ENCODE measurements at places on chromosomes 7 and 10.

DNA sequence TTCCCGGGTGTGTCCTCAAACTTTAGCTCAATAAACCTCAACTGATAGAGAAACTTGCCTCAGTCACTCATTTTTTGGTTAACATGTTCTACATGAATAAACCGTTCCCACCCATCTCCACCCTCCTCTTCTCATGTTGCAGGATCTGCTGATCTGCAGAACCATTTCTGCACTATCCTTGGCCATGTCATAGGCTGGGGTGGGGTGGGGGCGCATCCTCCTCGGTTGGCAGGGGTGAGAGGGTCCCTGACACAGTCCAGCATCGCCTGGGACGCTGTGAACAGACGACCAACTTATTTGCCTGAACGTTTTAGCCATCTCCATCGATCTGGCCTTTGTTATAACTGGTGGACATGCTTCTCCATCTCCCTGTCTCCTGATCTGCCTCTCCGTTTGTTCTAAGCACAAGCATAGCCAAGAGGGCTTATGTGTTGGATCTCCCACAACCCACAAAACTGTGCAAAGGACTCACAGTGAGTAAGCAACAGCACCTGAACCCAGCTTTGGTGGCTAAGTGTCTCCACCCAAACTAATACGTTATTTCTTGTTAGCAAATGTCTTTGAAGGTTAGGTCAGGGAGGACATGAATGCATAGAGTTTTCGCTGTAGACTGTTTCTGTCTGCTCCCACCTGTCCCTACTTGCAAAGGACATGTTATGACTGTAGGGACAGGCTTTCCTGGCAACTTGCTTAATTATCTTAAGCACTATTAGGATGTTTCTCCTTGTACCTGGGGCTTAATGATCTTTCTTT lies 51.7 kb downstream of the PRKCQ start:
- DNase-seq = no peak

DNA sequence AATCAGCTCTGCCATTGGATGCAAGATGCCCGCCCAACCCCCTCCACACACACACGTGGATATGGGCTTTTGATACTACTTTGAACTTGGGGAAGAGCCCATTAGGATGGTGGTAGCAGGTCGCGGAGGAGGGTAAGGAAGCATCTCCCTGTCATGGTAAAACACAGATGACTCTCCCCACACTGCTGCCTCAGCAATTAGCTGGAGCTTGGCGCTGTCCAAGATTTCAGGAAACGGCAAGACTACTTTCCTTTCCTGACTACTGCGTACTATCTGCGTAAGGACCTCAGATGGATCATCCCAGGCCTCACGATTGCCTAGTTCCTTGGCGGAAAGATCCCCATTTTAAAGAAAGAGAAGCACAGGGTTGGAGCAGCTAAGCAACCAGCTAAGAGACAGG lies 134.3 kb downstream of the C10orf90 start:
- peak; percentile 20 for DNase-seq

GRCh38 chr10:78602201-78602932 lies 466.4 kb upstream of the ZMIZ1 start:
- DNase-seq = no peak

- DNase-seq = no peak
These were observed 235.5 kb downstream of the SEMA3E start for GRCh38 chr7:83413424-83413823.

- DNase-seq = no peak
These were observed 227.1 kb downstream of the ADRA2A start for GRCh38 chr10:111303887-111304286.

DNA sequence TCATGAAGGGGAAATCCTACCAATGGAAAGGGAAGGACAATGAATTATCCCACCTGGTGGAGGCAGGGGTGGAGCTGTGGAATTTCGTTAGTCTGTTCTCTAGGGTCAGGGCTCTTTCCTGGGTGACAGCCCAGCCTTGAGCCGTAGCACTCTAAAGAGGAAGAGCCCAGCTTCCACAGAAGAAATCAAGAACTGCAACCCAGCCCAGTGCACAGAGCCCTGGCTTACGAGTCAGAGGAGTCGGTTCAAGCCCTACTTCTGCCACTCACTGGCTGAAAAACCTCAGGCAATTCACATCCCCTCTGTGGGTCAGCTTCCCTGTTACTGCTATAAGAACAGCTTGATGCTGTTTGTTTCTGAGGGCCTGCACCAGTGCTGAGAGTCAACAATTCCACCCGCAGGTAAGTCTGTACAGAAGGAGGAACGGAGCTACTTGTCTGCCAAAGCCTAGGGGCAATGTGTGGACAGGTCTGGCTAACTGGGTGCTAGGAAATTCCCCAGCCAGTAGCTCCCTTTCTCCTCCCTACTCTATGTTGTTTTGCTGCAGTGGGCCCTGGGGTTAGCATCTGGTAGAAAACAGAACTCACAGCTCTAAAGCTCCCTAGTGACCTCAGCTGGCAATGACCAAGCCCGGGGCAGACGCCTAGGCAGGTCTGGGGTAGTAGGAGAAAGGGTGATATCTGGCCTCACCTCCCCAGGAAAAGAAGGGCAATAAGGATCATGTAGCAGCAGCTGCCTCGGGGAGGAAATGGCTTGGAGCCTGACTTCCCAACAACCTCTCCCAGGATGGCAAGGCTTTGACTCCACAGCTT lies 3.3 kb downstream of the AVPI1 start:
- DNase-seq = no peak

DNA sequence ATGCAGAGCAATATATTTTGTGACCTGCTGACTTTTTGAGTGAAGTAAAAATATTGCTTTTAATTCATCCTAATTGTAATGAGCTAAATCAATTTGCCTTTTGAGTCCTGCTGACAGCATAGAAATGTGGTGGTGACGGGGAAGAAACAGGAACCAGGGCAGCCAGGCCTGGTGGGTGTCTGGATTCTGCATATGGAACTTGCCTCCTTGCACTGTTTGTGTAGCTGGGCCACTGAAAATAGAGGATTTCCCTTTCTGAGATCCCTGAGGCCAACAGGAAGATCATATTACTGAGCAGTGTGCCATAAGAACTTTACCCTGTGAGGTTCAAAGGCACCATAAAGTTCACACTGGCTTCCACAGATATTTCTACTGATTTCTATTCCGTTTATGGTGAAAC lies 488.4 kb upstream of the AKR1E2 start:
- DNase-seq = no peak

- DNase-seq = no peak
These were observed 138.5 kb downstream of the SLIT1 start for GRCh38 chr10:97047083-97047736.

GRCh38 chr10:10490581-10490980 lies 527.1 kb upstream of the CELF2 start:
- no peak for DNase-seq

GRCh38 chr7:148058092-148058491 lies 532.5 kb upstream of the C7orf33 start:
- no peak for DNase-seq

DNA sequence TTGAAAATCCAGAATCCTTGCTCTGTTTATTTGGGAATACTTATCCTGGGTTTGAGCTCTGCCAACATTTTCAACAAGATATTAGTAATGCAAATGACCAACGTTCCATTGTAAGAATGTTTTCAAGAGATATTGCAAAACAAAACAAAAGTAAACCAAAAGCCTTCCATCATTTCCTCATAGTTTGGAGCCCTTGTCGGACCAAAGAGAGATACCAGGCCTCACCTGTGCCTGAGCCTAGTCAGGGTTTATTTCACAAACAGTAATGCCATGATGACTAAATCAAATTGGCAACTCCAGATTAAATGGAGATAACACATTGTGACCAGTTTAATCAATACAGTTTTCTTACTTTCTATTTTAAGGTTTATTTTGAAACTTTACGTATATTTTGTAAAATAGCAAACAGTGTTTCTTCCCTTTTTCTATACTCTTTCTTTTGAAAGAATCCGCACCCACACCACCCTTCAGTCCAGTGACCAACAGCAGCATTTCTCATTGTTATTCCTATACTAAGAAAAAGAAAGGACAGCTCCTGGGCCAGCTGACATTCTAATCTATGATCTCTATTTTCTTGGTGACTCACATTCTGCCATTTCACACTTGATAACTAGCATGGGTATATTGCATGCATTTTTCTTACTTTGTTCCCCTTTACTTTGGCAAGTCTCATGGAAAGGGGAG lies 168.5 kb upstream of the MEOX2 start:
- no peak for DNase-seq

- no peak for DNase-seq
These were observed 61.7 kb downstream of the SH2D4B start for GRCh38 chr10:80599424-80599847.

DNA sequence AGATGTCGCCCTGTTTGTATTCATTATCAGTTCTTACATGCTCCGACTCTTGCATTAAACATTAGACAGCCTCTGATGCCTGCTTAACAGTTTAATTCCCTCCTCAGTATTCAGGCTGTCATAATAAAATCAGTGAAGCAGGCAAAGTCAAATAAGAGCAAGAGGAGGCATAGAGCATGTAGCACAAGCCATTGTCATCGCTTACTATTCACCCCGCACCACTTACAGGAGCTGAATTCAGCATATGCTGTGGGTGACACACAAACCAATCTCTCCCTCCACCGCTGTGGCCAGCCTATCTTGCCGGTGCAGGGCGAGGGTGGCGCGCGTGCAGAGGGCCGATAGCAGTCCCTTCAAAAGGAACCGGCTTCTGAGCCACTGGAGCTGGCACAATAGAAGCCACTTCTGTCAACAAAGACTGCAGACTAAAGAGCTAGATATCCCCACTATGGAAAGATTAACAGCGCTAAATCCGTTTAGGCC lies 433.2 kb upstream of the MGMT start:
- DNase-seq = no peak
